Kidney glomerular epithelial cell (primary cell): ENCODE measurements at places on chromosomes 12 and 14.

DNA sequence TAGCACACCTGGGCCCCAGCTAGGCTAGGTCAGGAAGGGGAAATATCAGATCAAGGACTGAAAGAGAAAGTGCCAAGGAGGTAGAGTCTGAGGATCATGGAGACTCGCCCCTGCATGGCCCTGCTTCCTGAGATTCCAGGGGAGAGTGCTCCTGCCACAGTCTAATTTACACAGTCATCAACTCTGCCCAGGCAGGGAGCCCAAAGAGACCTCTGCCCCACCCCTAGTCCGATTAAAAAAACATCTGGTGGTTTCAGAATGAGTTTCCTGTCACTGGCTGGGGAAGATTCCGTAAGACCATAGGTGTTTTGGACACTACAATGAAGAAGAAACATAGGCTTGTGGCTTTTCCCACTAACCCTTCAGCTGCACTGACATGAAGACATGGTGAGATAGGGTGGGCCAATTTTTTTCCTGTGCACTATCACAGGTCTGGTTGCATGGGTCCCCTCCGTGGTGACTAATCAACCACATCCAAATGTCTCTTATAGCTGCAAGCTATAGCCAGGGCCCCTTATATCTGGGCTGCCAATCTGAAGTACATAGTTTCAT, 31.5 kb upstream of the GZMB start:
- DNase-seq: no peak

GRCh38 chr12:107951024-107951423, 176.5 kb downstream of the ASCL4 start:
- no peak for DNase-seq

DNA sequence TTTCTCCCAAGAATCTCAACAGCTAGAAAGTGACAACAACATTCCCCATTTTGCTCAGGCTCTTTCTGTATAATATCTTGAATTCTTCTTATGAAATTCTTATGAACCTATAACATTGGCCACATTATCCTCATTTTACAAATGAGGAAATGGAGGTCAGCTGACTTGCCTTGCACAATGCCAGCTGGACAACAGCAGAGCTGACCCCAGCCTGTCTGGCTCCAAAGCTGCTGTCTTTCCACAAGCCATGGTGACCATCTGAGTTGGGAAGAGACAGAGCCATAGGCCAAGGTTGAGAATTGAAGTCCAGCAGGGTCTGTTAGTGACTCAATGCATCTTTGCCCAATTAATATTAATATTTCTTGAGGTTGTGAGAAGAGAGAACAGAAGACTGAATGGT, 87.3 kb downstream of the KSR2 start:
- no peak for DNase-seq

DNA sequence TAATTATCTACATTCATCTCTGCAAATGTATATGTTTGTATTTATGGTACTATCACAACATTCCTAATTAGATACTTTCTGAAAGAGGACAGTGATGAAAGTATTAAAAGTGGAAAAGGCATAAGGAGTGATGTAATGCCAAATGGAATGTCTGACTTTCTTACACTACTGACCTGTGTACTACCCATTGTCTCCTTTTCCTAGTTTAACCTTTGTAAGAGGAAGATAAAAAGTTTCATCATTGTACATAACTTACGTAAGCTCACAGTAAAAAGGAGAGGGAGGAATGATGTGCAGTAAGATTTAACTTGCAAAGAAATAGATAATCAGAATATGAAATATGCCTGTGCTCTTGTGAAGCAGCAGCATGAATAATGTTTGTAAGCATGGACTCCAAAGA, 55.9 kb downstream of the SOX5 start:
- DNase-seq: no peak
